Esophagus squamous epithelium (tissue), 5 donors: ENCODE measurements at places on chromosomes 5 and 9.

DNA sequence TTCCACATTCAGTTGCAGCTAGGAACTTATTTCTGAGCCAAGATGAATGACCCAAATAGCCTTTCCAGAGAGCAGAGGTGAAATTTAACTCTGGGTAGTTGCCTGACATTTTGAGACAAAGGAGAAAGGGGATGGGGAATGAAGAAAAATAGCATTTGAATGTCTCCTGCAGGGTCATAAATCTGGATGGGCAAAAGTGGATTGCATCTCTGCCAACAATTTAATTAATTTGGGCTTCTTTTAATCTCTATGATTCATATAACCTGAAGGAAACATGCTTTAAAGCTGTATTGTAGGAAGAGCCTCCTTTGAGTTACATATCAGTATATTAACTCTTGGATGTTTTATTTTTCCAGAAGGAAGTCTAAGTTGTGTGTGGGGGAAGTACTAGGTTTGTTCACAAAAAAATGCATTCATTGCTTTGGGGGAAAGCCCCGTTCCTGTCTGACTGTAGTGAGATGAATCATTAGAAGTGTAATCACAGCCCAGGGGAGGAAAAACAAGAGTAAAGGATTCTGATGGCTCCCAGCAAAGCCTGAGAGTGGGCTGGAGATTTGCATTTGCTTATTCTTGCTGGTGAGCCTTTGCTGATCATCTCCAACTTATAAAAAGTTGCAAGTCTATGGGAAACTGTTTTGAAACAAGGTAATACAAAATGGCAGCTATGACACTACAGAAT, 133.0 kb upstream of the IQGAP2 start:
- DNase-seq: no peak

DNA sequence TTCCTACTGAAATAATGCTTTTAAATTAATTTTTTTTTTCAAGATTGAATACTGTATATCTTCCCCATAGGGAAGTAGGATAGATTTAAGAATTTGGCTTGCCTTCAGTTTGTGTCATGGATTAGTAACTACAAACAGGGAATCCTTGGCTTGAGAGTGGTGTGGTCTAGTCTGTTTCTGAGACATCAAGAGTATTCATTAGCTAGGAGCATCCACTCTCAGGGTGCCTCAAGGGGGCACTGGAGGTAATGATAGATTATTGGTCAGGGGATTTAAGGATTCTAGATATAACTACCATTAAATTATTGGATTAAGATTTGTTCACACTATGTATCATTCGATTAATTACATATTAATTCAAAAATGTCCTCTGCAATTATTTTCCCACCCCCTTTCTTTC, 91.8 kb upstream of the TXNDC8 start:
- DNase-seq: no peak

DNA sequence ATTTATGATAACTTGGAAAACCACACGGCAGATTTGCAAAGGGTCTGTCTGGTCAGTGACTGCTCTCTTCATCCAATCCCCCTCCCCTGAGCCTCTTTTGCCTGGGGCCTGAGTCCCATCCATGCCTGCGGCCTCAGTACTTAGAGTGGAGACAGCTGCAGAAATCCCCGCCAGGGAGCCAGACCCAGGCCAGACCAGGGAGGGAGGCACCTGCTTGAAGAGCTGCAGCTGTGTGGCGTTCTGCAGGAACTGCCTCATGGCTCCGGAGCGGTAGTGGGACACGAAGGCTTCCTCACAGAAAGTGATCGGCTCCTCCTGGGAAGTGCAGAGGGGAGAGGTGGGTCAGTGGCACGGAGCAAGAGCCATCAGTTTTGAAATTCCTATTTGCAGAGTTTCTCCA, 101.6 kb downstream of the CRB2 start:
- no peak for DNase-seq

DNA sequence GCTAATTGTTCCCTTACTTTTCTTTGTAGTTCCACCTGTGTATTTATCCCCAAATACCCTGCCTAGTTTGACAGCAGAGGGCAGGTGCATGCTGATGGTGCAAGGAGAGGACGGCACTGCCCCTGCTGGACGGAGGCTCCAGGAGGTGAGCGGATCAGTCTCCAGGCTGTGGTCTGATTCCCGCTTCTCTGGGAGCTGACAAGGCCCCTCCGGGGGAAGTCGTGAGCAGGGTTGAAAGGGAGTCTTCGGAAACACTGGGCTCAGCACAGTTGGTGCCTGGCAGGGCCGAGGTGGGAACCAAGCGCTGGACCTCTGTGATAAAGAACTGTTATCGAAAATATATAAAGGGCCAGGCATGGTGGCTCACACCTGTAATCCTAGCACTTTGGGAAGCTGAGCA, 52.9 kb downstream of the RASGEF1C start:
- DNase-seq: no peak

DNA sequence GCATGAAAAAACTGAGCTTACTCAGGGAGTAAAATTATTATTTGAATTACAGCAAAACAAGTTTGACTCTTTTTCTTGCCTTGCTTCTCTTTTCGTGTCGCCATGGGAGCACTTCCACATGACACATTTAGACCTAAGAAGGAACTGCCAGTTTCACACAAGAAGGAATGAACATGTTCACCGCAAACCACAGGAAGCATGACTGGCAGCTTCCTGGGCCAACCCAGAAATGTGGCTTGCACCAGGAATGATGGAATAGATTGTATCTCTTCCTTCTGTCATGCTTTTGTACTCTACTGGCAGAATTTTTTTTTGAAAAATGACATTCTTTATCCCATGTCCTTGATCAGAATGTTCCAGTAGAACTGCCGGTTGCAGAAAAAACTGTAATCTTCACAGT, 32.9 kb upstream of the MAN2A1 start:
- peak; percentile 1 for DNase-seq

- DNase-seq: no peak
Observed at GRCh38 chr9:38358390-38359296, 33.9 kb upstream of the ALDH1B1 start.

DNA sequence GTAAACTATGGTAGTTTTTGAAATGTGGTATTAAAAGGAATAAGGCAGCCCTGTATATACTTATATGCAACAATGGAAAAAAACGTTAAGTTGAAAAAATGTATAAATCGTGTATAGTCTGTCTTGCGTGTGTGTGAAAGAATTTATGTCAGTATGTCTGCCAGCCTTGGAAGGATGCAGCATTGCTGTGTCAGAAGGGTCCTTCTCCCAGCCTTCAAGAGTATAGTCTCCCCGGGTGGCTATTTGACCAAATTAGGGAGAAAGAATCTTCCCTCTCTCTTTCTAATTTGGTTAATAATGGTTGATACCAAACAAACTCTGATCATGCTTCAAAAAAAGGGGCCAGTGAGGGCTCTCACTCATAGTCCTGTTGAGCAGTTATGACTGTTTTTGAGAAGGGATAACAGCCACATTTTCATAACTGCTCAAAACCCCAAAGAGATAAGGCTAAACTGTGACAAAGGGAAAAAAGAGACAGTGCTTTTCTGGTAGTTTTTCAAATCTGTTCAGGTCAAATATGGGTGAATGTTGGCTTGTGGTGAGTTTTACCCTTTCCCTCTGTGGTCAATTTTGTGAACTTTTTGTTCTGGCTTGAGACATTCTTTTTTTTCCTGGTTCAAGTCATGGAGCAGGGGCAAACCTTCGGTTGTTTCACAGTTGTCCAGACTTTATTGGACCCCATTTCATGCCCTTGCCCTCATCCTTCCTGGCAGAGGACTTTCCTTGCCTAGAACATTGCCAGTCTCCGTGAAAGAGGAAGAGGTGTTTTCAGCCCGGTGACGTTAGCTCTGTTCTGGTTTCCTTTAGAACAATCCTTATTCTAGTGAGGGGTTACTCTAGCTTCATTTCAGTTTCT, 21.0 kb downstream of the SNX30 start:
- DNase-seq: no peak

DNA sequence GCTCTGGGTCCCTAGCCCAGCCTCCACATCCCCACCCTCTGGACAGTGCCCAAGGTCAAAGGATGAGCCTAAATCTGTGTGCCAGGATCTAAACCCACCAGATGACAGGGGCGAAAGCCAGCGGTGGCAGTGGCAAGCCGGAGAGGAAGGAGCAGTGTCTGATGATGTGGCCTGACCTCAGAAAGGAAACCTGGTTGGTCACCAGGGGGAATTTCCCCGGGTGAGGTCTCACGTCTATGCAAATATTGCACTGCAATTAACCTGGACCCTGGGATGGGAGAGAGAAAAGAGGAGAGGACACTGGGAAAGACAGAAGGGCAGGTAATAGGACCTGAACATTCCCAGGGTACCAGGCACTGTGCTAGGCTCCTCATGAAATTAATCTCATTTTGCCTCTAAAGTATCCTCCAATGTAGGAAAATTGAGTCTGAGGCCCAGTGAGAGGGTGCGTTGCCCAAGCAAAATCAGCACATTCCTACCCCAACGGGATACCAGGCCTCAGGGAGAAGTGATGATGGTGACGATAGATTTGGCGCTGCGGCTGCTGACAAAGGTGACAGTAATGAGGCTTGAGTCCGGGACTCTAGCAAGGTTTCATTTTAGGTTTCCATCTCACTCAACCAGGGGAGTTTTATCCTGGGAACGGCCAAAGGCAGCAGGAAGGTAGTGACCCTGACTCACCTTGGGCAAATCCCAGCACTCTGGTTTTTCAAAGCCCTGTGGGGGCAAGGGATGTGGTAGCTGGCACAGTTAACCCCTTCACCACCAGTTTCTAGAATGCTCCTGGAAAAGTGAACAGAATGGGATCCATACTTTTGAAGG, 13.4 kb upstream of the TNIP1 start:
- DNase-seq: no peak

DNA sequence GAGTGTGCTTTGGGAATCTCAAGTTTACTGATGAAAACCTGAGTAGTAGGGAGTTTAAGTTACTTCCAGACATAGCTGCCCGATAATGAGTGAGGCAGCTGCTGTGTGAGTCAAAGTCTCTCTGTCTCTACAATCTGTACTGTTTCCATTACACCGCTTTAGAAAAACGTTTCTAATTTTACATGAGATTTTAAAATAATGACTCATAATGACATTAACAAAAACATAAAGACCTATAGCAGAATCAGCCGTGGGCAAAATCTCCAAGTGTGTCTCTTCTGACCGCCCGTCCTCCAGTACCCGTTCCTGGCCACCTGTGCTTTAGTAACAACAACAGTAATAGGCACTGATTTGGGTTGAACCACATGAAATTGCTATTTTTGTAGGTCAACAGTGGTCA, 69.6 kb upstream of the PRRC1 start:
- no peak for DNase-seq

DNA sequence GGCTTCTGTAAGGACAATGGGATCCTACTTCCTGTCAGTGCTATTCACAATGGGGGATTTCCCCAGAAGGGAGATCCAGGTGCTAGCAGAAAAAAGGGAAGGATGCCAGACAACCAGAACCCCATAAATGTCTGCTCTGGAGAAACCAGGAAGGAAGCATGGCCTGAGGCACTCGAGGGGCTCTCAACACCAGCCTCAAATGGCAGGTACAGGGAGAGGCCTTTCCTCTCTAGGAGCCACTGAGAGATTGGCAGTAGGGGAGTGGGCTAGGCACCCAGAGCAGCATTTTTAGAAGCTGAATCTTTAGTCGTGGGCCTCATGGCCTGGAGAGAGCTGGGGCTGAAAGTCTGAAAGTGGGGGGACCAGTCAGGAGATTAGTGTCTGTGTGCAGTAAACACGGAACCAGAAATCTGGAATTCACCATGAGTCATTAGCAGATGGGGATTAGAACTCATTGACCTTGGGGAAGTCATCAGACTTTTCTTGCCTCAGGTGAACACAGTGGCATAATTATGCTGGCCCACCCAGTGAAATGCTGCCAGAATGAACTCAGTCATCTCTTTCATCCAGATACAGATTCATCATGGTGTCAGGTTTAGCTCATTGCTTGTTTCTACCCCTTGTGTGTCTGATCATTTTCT, 28.3 kb downstream of the ARHGEF28 start:
- DNase-seq: no peak

- no peak for DNase-seq
Observed at GRCh38 chr5:126309860-126310259, 113.3 kb upstream of the GRAMD2B start.

GRCh38 chr5:146940295-146940694, 61.7 kb upstream of the PPP2R2B start:
- no peak for DNase-seq

DNA sequence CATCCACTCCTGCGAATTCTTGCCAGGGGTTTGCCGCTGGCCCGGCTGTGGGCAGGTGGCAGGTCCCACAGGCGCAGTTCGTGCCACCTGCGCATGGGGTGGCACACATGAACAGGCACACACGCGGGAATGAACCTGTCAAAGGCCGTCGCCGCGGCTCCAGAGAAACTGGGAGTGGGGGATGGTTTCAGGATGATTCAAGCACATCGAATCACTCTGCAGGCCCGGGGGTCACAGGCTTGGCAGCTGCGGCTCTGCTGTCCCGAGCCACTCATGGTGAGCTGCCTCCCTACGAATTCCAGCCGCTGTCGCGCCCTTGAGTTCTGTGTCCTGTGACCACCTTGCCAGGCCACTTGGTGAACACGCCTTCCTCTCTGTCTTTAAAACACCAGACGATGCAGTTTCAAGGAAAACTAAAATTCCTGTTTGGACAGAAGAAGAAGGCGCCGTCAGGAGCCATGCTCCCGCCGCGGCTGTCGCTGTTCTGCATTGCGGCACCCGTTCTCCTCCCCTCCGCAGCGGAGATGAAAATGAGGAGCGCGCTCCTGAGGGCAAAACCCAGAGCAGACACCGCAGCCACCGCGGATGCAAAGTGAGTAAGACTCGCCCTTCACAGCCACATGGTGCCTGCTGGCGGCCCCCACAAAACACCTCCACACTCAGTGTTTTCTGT, 15.4 kb upstream of the EXOC3 start:
- DNase-seq: no peak

DNA sequence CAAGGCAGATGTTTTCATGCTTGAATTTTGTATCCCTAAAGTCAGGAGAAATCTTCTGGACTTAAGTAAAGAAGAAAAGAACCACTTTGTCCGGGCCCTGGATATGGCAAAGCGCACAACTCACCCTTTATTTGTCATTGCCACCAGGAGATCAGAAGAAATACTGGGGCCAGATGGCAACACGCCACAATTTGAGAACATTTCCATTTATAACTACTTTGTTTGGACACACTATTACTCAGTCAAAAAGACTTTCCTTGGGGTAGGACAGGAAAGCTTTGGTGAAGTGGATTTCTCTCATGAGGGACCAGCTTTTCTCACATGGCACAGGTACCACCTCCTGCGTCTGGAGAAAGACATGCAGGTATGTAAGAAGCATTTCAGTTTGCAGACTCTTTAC, 2.3 kb downstream of the TYRP1 start:
- DNase-seq: no peak

DNA sequence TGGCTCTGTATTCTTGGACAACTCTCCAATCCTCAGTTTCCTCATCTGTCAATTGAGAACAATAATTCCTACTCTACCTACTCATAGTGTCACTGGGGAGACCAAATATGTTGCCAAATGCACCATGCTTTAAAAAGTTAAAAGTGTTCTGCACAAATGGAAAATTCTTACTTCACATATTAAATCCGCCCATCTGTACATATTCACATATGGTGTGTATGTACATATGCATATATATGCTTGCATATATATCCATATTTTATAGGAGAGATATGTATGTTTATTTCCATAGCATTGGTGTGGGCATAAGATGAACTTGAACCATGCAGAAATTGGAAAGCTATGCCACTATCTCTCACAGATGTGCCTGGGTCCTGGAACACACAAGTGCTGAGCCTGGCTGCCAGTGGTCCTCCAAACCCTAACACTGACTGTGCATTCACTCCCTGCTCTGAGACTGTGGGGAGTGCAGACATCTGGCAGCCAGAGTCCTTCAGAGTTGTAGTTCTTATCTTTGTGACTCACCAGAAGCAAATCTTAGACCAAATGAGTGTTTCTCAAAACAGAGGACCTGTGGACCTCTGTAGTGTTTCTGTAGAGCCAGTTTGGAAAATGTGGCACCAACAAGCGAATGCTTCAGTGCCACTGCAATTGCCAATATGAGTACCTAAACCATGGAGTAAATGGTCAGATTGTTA, 168.7 kb downstream of the GRIA1 start:
- no peak for DNase-seq
